ENCODE measurements at places on chromosomes 7 and 10. TPM values are rescaled to one million over a fixed set of nuclear protein-coding genes. Genes with fewer than 3 reads are reported as not detected.

The PSMA2 gene
- total RNA-seq = 50.3 TPM

The CLRN3 gene
- total RNA-seq = not detected

The GAD2 gene
- not detected for total RNA-seq

The WEE2 gene
- not detected for total RNA-seq

The UCN3 gene
- total RNA-seq = not detected

The FOXP2 gene
- 3.8 TPM for total RNA-seq

The CALHM3 gene
- not detected for total RNA-seq

The ADCY1 gene
- total RNA-seq = 0.59 TPM

The MDFIC gene
- total RNA-seq = 81.3 TPM

The NEUROG3 gene
- total RNA-seq = not detected

The PPRC1 gene
- 17.7 TPM for total RNA-seq

The TMEM196 gene
- not detected for total RNA-seq

The AKR1D1 gene
- under 0.01 TPM for total RNA-seq

The MTPN gene
- 117 TPM for total RNA-seq

DNA sequence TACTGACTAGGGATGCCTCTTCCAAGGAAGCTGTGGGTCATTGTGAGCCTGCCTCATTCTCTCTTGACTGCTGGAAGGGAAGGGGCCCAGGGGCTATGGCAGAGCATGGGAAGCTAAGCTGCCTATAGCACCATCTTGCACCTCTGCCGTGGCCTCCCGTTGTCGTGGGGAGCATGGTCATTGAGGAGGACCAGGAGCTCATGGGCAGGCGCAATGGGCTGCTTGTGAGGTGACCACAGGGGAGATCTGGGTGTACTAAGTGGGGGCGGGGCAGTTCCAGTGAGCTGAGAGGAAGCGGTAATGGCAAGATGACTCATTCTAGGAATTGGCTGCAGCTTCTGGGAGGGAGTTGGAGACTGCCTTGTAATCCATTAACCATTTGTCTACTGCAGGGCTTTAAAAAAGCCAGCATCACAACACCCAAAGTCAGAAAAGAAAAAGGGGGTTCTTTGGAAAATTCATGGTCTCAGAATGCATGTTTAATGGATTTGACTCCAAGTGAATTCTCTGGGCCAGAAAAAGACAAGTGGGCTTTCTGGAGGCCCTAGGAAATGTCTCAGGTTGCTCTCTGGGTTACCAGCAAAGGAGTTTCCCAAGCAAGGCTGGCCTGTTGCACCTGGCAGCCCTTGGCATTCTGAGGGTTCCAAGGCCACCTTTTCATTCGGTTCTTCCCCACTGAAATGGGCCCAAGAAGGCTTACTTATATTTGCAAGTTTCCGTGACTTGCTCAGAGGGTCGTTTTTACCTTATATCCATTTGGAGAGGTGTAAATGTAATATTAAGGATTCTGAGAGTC, 3.6 kb downstream of the DUSP5 start:
- no peaks in the 10 kb centered on the region for H3K27me3 ChIP-seq
- peak overlapping the region; percentile 86 for H3K4me3 ChIP-seq
- peaks cover 66% of the 10 kb centered on the region for H3K4me1 ChIP-seq
- peak overlapping the region; percentile 78 for H3K27ac ChIP-seq
- DNase-seq = peak; percentile 96
- peaks cover 17% of the 10 kb centered on the region for H3K36me3 ChIP-seq

DNA sequence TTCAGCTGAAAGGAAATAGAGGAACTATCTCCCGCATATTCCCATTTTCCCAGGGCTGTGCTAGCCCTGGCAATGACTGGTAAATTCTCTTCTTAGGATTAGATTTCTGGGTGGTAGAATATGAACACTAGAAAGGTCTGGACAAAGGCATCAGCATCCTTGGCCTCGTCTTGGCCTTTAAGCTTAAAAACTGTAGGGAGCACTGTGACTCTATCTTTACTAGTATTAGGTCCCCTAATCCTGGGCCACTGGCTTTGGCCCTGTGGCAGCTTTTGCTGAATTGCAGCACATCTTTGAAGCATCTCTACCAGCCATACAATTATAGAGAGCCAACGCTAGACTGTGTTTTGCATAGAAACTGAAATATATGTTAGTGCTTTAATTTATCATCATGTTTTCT, 41.5 kb upstream of the EBLN1 start:
- H3K4me1 ChIP-seq = no peaks in the 10 kb centered on the region
- H3K36me3 ChIP-seq = no peaks in the 10 kb centered on the region
- no peak overlapping the region for H3K27ac ChIP-seq
- DNase-seq = no peak
- H3K4me3 ChIP-seq = no peak overlapping the region
- peaks cover 5% of the 10 kb centered on the region for H3K27me3 ChIP-seq

GRCh38 chr10:70546584-70546983, 56.0 kb downstream of the PRF1 start:
- no peak overlapping the region for H3K27ac ChIP-seq
- no peak overlapping the region for H3K4me3 ChIP-seq
- peaks cover 5% of the 10 kb centered on the region for H3K4me1 ChIP-seq
- DNase-seq = no peak

GRCh38 chr7:88357294-88357693, 50.6 kb upstream of the STEAP4 start:
- H3K4me1 ChIP-seq = no peaks in the 10 kb centered on the region
- H3K36me3 ChIP-seq = no peaks in the 10 kb centered on the region
- H3K27me3 ChIP-seq = no peaks in the 10 kb centered on the region

DNA sequence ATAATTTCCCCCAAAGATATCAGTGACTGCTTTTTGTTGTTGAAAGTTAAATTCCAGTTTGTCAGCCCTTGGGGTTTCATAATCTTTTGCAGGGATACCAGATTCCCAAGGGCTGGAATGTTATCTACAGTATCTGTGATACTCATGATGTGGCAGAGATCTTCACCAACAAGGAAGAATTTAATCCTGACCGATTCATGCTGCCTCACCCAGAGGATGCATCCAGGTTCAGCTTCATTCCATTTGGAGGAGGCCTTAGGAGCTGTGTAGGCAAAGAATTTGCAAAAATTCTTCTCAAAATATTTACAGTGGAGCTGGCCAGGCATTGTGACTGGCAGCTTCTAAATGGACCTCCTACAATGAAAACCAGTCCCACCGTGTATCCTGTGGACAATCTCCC, 3.2 kb downstream of the CYP26A1 start:
- no peak overlapping the region for H3K27ac ChIP-seq
- H3K4me3 ChIP-seq = no peak overlapping the region
- H3K27me3 ChIP-seq = peaks cover 49% of the 10 kb centered on the region
- no peaks in the 10 kb centered on the region for H3K36me3 ChIP-seq
- peak; percentile 90 for DNase-seq

GRCh38 chr10:69335063-69335587, 56.8 kb downstream of the HK1 start:
- H3K4me3 ChIP-seq = no peak overlapping the region
- peaks cover 17% of the 10 kb centered on the region for H3K36me3 ChIP-seq
- peaks cover 70% of the 10 kb centered on the region for H3K4me1 ChIP-seq
- peak overlapping the region; percentile 68 for H3K27ac ChIP-seq

- peaks cover 28% of the 10 kb centered on the region for H3K4me1 ChIP-seq
- no peak overlapping the region for H3K4me3 ChIP-seq
- H3K27ac ChIP-seq = no peak overlapping the region
- peaks cover 14% of the 10 kb centered on the region for H3K27me3 ChIP-seq
- no peak for DNase-seq
Observed at GRCh38 chr10:24381235-24382010, 172.5 kb downstream of the KIAA1217 start.

DNA sequence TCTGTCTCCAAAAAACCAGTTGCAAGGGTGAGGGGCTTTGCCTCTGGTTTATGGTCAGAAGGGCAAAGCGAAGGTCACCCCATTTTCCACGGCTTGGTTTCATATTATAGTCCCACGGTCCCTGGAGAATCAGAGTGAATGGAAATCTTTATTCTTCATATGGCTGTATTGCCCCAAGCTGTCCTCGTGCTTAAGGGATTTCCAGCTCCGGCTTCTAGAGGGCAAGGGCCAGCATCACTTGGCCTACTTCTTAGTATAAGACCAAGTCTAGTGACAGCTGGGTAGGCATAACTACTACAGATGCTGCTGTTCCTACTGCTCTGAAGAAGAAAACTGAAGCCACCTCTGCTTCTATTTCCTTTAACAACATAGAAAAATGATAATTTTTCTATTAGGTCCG, 63.2 kb downstream of the PARP12 start:
- no peaks in the 10 kb centered on the region for H3K36me3 ChIP-seq
- no peak overlapping the region for H3K4me3 ChIP-seq
- no peak overlapping the region for H3K27ac ChIP-seq

GRCh38 chr7:135653340-135654080, 8.8 kb upstream of the STMP1 start:
- H3K4me1 ChIP-seq = peaks cover 13% of the 10 kb centered on the region
- DNase-seq = peak; percentile 46

- DNase-seq = no peak
- no peak overlapping the region for H3K4me3 ChIP-seq
- no peaks in the 10 kb centered on the region for H3K4me1 ChIP-seq
- H3K36me3 ChIP-seq = no peaks in the 10 kb centered on the region
Observed at GRCh38 chr7:22179442-22179879, 177.5 kb downstream of the RAPGEF5 start.

- no peak overlapping the region for H3K27ac ChIP-seq
- no peak for DNase-seq
- no peak overlapping the region for H3K4me3 ChIP-seq
- no peaks in the 10 kb centered on the region for H3K27me3 ChIP-seq
- H3K36me3 ChIP-seq = peaks cover 6% of the 10 kb centered on the region
Observed at GRCh38 chr10:125079091-125079600, 81.2 kb downstream of the CTBP2 start.

DNA sequence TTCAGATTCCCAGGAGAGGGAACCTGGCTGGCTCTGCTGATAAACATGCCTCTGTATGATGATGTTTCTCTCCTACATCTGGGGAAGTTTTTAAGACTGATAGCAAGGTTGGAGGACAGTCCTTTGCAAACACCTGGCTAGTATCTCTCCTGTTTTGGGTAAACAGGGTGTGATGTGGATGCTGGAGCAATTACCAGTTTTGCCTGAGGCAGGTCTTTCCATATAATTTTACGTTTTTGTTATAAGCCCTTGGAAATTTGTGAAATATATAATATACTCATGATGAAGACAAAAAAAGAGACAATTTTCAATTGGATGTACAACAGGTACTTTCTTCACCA, 138.6 kb downstream of the ADAM22 start:
- H3K4me1 ChIP-seq = no peaks in the 10 kb centered on the region
- no peaks in the 10 kb centered on the region for H3K27me3 ChIP-seq
- no peak for DNase-seq

GRCh38 chr7:132575419-132575981, 770 bp downstream of the PLXNA4 start:
- peak overlapping the region; percentile 65 for H3K4me3 ChIP-seq
- peaks cover 3% of the 10 kb centered on the region for H3K4me1 ChIP-seq
- H3K27ac ChIP-seq = no peak overlapping the region
- DNase-seq = peak; percentile 99
- no peaks in the 10 kb centered on the region for H3K36me3 ChIP-seq

DNA sequence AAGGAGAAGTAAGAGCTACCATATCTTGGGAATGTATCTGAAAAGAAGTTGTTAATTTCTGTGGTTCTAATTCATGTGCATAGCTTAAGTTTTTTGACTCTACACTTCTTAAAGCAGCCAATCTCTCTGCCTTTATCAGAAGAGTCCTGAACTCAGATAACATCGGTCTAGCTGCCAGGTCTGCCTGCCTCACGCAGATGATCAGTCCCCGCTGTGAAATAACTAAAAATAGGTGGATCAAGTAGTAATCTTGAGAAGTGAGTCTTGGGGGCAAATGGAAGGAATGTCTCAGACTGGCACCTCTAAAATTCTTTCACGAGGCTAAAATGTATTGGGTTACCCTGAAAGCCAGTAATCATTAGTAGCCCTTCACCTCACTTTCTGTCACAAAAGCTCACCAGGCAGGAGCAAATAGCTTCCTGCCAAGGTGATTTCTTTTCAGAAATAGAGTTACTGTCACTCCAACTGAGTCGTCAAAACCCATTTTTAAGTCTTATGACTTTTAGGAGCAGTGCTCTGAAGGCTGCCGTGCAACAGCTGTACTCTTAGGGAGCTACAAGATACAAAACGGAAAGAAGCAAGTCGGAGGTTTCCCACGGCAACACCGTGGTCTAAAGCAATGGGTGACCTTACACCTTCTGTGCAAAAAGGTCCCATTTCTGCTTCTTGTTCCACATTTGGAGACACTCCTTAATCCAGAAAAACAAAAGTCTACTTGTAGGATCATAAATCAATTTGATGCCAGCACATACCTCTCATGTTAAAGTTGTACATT, 85.2 kb downstream of the ABCB5 start:
- no peak overlapping the region for H3K4me3 ChIP-seq
- H3K27ac ChIP-seq = no peak overlapping the region

GRCh38 chr10:79020015-79020491, 48.7 kb upstream of the ZMIZ1 start:
- DNase-seq = peak; percentile 27
- H3K27ac ChIP-seq = no peak overlapping the region
- H3K4me1 ChIP-seq = no peaks in the 10 kb centered on the region
- peaks cover 3% of the 10 kb centered on the region for H3K27me3 ChIP-seq

GRCh38 chr10:6642876-6643275, 62.8 kb upstream of the PRKCQ start:
- no peak overlapping the region for H3K4me3 ChIP-seq
- H3K36me3 ChIP-seq = no peaks in the 10 kb centered on the region
- no peak overlapping the region for H3K27ac ChIP-seq
- no peaks in the 10 kb centered on the region for H3K4me1 ChIP-seq

All from osteoblast (primary cell).